Colonic mucosa (tissue), 4 donors: ENCODE measurements at places on chromosomes 3 and 15. TPM values are rescaled to one million over a fixed set of nuclear protein-coding genes. Genes with fewer than 3 reads are reported as not detected.
A peak's percentile ranks its signal among the peaks of the same experiment; 100 is the strongest.

TMCO5A gene
- not detected for total RNA-seq

DNA sequence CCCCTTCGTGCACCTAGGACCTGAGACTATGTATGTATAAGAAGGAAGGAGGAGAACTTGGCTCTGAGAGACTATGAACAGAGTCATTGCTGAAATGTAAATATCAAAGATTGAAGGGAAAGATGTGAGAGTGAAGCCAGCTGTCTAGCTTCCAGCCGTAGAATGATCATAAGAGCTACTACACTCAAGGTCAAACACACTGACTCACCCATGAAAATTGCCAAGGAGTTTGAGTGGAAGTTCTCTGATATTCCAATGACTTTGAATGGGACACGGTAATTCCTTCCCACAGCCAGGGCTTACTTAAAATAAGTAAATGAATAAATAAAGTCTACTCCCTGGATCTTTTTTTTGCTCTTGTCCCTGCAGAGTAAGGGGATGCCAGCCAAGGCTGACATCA lies 398.9 kb upstream of the TPRG1 start:
- no peak overlapping the region for H3K27ac ChIP-seq
- H3K4me1 ChIP-seq: no peaks in the 10 kb centered on the region
- no peaks in the 10 kb centered on the region for H3K27me3 ChIP-seq
- H3K4me3 ChIP-seq: no peak overlapping the region

- H3K36me3 ChIP-seq: no peaks in the 10 kb centered on the region
- peak; percentile 38 for DNase-seq
- H3K4me1 ChIP-seq: peaks cover 11% of the 10 kb centered on the region
- peaks cover 7% of the 10 kb centered on the region for H3K27me3 ChIP-seq
Observed at GRCh38 chr15:82040862-82041261, 5.0 kb downstream of the MEX3B start.

GRCh38 chr3:45592405-45592804 lies 2.1 kb upstream of the LIMD1 start:
- no peak overlapping the region for H3K27ac ChIP-seq
- peaks cover 16% of the 10 kb centered on the region for H3K4me1 ChIP-seq
- H3K36me3 ChIP-seq: no peaks in the 10 kb centered on the region
- no peak overlapping the region for H3K4me3 ChIP-seq
- H3K27me3 ChIP-seq: no peaks in the 10 kb centered on the region

FEZF2 gene
- total RNA-seq: not detected

GRCh38 chr3:129481766-129482332 lies 41.8 kb downstream of the IFT122 start:
- no peaks in the 10 kb centered on the region for H3K36me3 ChIP-seq
- no peaks in the 10 kb centered on the region for H3K4me1 ChIP-seq
- H3K27me3 ChIP-seq: no peaks in the 10 kb centered on the region
- no peak overlapping the region for H3K27ac ChIP-seq

DNA sequence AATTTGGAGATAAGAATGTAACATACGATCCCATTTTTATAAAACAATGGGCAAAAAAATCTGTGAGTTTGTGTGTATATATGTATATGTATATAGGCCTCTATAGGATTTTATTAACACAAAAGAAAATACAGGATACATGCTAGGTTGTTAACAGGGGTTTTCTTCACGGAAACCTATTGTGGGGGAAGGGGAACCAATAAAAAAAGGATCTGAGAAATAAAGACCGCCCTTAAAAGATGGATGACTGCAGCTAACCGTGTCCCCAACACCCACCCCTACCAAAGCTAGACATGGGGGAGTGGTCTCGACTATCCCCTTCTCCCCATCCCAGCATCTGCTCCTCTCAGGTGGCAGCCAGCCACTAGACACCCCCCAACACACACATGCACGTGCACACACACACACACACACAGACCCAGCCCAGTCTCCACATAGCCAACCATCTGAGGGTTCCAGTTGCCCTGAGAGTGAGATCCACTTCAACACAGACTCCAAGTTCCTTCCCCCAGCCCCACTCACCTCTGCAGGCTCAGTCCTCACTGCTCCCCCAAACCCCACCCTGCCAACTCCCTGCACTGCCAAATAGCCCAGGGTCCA lies 132.9 kb downstream of the TPRA1 start:
- peaks cover 12% of the 10 kb centered on the region for H3K4me1 ChIP-seq
- no peak overlapping the region for H3K27ac ChIP-seq
- H3K4me3 ChIP-seq: no peak overlapping the region
- H3K36me3 ChIP-seq: no peaks in the 10 kb centered on the region
- no peak for DNase-seq
- H3K27me3 ChIP-seq: peaks cover 17% of the 10 kb centered on the region

ADAMTS9 gene
- total RNA-seq: 14.3 TPM

DNA sequence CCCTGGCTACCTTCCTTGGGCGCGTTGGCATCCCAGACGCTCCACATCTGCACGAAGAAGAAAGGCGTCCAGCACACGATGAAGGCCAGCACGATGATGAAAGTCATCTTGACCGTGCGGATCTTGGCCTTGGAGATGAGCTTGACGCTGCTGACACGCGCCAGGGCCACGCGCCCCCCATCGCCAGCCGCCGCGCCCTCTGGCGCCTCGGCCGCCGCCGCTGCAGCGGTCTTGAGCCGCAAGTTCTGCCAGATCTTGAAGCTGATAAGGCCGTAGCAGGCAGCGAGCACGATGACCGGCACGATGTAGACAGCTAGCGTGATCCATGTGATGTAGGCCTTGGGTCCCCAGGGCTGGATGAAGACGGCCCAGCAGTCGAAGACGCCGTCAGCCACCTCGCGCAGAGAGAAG lies 2.2 kb downstream of the OXTR start:
- H3K27ac ChIP-seq: no peak overlapping the region
- H3K4me3 ChIP-seq: peak overlapping the region; percentile 19
- no peaks in the 10 kb centered on the region for H3K36me3 ChIP-seq
- H3K4me1 ChIP-seq: peaks cover 13% of the 10 kb centered on the region
- no peak for DNase-seq
- H3K27me3 ChIP-seq: peaks cover 28% of the 10 kb centered on the region

- no peak overlapping the region for H3K27ac ChIP-seq
- H3K27me3 ChIP-seq: no peaks in the 10 kb centered on the region
- H3K4me1 ChIP-seq: no peaks in the 10 kb centered on the region
- H3K4me3 ChIP-seq: no peak overlapping the region
- no peak for DNase-seq
Observed at GRCh38 chr3:151175952-151176351, 27.1 kb downstream of the GPR171 start.

- no peaks in the 10 kb centered on the region for H3K4me1 ChIP-seq
- peak overlapping the region; percentile 18 for H3K27ac ChIP-seq
- no peak overlapping the region for H3K4me3 ChIP-seq
- no peak for DNase-seq
- no peaks in the 10 kb centered on the region for H3K36me3 ChIP-seq
- no peaks in the 10 kb centered on the region for H3K27me3 ChIP-seq
Observed at GRCh38 chr3:151345859-151346258, 16.5 kb upstream of the P2RY13 start.

TMEM212 gene
- total RNA-seq: not detected

ECE2 gene
- total RNA-seq: 0.37 TPM

CGNL1 gene
- total RNA-seq: 3.9 TPM

PLIN1 gene
- 0.90 TPM for total RNA-seq

DNA sequence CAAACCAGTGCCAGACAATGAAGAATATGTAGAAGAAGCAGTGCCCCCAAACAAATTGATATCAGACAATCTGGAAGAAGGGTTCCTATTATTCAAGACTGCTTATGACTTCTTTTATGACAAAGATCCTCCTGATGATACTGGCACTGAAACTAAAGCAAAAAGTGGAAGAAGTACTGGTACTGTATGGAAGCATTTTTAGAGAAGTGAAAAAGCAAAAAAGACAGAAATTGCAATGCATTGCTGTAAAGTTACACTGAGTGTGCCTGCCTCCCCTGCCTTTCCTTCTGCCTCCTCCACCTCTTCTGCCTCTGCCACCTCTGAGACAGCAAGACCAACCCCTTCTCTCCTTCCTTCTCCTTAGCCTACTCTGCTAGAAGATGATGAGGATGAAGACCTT lies 167.6 kb downstream of the PLCL2 start:
- H3K36me3 ChIP-seq: no peaks in the 10 kb centered on the region
- no peaks in the 10 kb centered on the region for H3K27me3 ChIP-seq
- no peak for DNase-seq

DNA sequence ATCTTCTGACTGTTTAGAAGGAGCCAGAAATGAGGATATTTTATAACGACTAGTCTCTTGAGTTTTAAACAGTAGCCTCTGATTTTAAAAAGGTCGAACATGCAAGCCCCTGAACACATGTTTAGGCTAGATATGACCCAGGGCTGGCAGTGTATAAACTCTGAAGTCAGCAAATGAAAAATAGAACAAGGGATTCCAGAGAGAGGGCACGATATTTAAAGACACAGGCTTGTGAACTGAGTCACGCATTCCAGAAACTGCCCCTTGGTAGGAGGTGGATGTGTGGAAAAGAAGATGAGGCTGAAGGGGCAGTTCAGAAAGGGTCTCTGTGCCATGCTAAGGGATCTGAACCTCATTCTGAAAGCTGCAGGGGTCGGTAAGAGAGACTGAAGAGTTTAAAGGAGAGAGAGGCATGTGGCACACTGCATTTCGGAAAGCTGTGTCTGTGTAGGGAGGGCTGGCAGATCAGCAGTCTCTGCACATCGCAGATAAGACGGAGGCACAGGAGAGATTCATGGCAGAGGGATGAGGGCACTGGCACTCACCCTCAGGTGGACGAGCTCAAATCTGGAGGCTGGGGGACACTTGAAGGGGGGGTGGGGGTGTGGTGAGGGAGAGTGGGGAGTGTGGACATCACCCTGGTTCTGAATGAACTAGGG lies 22.1 kb downstream of the ST8SIA2 start:
- no peaks in the 10 kb centered on the region for H3K36me3 ChIP-seq
- no peak for DNase-seq
- H3K4me1 ChIP-seq: no peaks in the 10 kb centered on the region
- H3K27ac ChIP-seq: no peak overlapping the region
- H3K4me3 ChIP-seq: no peak overlapping the region

DNA sequence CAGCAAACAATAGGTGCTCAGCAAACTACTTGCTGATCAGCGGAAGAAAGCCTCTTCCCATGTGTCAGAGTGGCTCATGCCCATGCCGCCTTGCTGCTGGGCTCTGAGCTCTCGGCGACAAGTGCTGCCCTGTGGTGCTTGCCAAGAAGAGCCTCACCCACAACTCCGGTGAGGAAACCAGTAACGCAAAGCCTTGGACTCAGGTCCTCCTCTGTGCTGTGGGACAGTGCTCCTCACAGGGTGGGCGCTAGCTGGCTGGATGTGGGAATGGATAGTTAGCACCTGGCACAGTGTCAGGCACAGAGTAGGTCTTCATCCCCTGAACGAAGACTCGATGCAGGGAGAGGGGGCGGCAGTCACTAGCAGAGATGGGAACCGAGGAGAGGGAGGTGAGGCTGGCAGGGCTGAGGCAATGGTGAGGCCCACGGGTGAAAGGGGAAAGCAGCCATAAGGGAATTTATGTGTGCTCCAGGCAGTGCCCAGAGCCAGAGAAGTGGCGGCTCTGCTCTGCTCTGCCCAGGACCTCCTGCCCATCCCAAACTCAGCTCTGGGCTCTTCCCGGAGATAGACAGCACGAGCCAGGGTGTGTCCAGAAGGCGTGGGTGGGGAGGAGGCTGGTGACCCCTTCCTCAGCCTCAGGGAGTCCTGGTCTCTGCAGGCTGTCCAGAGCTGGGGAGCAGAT lies 55.7 kb downstream of the IQSEC1 start:
- H3K4me3 ChIP-seq: no peak overlapping the region
- H3K36me3 ChIP-seq: no peaks in the 10 kb centered on the region
- H3K27ac ChIP-seq: no peak overlapping the region
- no peak for DNase-seq
- H3K27me3 ChIP-seq: no peaks in the 10 kb centered on the region

SLC22A14 gene
- 0.44 TPM for total RNA-seq

ISLR2 gene
- total RNA-seq: 0.27 TPM

DNA sequence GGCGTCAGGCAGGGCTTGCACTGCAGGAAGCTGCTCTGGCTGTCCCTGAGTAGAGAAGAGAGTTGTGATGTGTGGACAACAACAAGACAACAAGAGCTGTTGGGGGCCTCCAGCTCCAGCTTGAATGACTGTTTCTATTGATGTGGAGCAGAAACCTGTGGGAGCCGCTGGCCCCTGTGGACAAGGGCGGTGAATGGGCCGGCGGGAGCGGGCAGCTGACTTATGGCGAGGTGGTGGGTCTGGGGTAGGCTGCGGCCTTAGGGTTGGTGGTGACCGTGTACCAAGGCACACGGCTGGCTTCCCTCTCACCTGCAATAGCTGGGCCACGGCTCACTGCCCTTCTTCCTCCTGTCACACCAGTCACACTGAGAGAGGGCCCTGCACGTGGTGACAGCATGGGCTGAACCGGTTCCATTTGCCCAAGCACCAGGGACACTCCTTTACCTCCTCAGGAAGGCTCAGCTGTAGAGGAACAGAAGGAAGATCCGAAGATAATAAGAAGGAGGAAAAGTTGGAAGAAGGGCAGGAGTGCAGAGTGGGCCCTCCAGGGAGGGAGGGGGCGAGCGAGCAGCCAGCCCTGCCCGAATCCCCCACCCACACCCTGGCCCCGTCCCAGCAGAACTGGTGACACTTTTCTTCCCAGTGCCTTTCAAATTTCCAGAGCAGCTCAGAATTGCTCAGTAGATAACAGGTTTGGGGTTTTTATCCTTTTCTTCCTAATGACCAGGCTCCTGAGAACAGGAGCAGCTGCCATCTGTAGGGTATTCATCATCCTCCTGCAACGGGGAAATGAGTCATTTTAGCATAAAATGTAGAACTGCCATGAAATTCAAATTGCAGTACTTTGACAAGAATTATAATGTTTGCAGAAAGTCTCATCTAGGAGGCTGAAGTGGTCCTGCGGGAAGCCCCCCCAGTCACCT lies 136.9 kb downstream of the TJP1 start:
- H3K27ac ChIP-seq: no peak overlapping the region
- H3K36me3 ChIP-seq: no peaks in the 10 kb centered on the region
- no peak for DNase-seq
- peaks cover 11% of the 10 kb centered on the region for H3K4me1 ChIP-seq

DNA sequence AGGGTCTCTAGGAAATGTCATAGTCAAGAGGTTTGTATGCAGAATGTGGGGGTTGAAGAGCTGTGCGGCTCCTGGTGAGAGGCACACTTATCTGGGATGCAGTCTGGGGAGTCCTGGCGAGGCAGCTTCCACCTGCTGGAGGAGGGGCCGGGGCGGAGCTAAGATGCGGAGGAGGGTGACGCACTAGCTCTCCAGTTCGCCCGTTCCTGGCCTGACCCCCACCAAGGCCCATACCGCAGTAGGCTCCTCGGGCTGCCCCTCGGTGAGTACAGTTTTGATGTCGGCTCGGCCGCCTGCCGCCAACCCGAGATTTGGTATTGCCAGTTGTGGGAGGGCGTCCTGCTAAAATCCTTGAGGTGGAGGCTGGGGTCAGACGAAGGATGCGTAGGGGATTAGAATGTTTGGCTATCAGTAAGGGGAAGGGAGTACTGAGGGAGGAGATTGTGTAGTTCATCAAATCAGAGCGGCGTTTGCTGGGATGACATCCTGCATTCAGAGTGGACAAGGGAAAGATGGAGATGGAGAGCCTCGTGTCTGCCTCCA lies at the start of gene SCG5:
SCG5 (plus strand) TSS at position 194 of the 543 bp plus-strand sequence. CDS start 1,883 bp downstream, outside the sequence.
- no peaks in the 10 kb centered on the region for H3K36me3 ChIP-seq
- DNase-seq: peak; percentile 53
- H3K27me3 ChIP-seq: no peaks in the 10 kb centered on the region
- peak within 1 kb of the TSS; percentile 26 for H3K4me3 ChIP-seq
- no peaks in the 10 kb centered on the region for H3K4me1 ChIP-seq

ZNF385D gene
- 1.5 TPM for total RNA-seq
